ENCODE measurements at places on chromosomes 7 and 10. TPM values are rescaled to one million over a fixed set of nuclear protein-coding genes. Genes with fewer than 3 reads are reported as not detected.

GRCh38 chr10:12474727-12475412 is 125.5 kb downstream of the CAMK1D start:
- no peak for DNase-seq

Gene FAM25A
- total RNA-seq, result not detected

GRCh38 chr7:137928626-137929025 is 73.3 kb downstream of the CREB3L2 start:
- no peak for DNase-seq

Gene AMPH
- total RNA-seq, result 7.3 TPM

- no peak for DNase-seq
These were observed 80.8 kb downstream of the ZNF467 start for GRCh38 chr7:149692557-149692982.

Gene CYP2C9
- total RNA-seq, result not detected

DNA sequence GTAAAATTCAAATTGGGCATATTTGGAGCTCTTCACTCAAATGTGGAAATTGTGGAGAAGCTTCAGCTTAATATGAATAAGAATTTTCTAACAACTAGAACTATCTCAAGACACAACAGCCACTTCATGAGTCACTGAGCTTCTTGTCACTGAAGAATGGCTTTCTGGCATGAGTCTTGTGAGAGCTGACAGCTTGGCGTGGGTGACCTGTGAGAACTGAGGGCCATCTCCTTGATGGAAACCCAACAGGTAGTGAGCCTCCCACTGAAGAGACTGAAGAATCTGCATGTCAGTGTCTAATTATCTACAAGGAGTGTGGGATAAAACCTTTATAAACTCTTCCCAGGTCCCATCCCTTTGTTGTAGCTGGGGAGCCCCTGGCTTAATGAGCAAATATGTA is 66.0 kb downstream of the CLEC2L start:
- DNase-seq, result no peak

DNA sequence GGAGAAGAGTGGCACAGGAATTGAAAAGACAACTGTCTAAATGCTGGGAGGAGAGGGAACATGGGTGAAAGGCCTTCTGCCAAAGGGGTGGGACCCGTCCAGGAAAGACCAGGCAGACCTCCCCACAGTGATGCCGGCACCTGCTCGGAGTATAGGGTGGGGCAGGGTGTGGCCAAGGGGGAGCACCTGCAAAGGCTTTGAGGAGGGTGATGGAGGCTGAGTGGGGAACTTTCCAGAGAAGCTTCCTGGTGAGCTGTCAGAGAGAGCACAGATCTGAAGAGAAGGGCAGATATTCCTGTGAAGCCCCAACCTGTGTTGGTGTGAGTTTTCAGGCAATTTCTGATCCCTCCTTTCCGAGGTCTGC is 263.4 kb upstream of the GRB10 start:
- DNase-seq, result no peak
